ENCODE measurements at places on chromosomes 11 and 22.

- no peak for DNase-seq
Observed at GRCh38 chr11:12761029-12761428, 86.8 kb downstream of the TEAD1 start.

- DNase-seq = no peak
Observed at GRCh38 chr11:133712051-133712560, 133.2 kb downstream of the SPATA19 start.

- DNase-seq = no peak
Observed at GRCh38 chr11:28657378-28658030, 549.3 kb downstream of the METTL15 start.

GRCh38 chr11:117677729-117678310, 119.2 kb downstream of the DSCAML1 start:
- no peak for DNase-seq

DNA sequence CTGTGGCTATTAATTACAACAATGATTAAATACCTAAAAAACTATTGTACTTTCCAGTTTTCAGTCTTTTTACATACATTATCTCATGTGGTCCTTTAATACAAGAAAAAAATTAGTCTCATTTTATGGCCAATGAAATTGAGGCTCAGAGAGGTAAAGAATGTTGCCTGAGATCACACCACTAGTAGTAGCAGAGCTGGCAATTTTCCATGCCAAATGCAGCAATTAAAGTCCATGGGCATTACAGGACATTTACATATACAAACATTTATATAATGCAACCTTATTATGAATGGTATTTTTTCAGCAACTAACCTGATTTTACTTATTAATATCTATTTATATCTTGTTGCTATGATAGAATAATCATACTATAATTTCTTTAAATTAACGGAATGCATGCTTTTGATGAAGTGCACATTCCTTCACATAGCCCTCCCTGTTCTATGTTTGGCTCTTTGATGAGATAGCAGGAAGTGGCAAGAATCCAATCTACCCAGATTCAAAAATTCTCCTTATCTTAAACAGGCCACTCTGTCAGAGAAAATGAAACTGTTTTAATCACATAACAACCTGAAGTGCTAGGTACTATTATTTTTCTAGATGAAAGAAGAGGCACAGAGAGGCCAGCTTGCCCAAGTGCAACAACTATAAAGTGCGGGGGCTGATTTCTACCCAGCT, 120.9 kb upstream of the LDLRAD3 start:
- no peak for DNase-seq

Data from stimulated activated CD8-positive, alpha-beta memory T cell treated with anti-CD3 and anti-CD28 coated beads, Interleukin-4, amount 100 ng/mL, for 1 hour (primary cell).